ENCODE measurements at places on chromosomes 7 and 10.

GRCh38 chr7:99557196-99557607 lies 1.2 kb upstream of the ZNF655 start:
- DNase-seq = no peak

DNA sequence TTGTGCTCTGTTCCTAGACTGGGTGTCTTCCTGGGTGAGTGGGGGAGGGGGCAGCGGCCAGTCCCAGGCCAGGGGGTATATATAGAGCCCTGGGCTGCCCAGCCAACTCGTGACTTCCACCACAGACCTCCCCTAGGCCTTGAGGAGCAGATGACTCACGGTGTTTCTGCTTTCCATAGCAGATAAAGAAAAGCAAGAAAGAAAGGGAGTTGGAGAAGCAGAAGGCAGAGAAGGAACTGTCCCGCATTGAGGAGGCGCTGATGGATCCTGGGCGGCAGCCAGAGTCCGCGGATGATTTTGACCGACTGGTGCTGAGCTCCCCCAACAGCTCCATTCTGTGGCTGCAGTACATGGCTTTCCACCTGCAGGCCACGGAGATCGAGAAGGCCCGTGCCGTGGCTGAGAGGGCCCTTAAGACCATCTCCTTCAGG lies 10.1 kb downstream of the CALHM2 start:
- no peak for DNase-seq

GRCh38 chr10:79022565-79023230 lies 46.1 kb upstream of the ZMIZ1 start:
- DNase-seq = no peak

DNA sequence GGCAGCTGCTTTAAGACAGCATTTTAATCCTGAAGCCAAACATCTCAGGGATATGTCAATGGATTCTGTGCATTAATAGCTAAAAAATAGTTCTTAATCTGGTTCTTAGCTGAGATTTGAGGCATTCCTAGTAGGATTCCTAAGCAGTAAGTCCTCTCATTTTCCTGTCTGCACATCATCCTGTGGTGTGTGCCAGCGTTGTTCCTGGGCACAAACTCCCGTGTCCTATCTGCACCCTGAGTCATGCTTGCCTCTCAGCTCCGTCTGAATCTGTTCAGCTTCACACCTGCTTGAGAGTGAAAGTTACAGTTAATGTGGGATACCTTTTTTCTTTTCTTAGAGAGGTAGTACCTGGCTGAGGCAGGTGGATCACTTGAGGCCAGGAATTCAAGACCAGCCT lies 19.5 kb downstream of the BAG3 start:
- no peak for DNase-seq

DNA sequence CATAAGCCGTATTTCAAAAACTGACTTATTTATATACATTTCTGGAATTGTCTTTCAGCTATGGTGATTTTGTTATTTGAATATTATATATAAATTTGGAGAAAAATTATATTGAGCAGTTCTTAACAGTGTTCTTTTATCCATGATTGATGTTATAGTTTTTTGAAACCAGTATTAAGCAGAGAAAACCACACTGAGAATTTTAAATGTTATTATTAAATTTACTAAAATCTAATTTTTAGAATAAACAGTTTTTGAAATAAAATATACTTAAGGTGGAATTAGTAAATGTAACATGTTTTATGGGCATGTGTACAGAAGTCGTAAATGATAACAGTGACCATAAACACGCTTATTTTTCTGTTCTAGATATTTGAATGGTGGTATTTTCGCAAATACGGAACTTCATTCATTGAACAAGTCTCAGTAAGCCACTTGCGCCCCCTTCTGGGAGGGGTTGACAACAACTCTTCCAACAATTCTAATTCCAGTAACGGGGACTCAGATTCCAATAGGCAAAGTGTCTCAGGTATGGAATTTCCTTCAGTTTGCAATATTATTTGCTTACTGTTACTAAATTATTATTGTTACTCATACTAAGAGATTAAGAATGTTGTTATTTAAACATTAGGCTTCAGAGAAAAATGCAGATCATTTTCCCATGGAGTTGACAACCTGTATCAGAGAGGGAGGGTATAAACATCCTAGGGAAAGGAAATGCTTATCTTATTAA lies 166.1 kb downstream of the ST7 start:
- DNase-seq = peak; percentile 68

DNA sequence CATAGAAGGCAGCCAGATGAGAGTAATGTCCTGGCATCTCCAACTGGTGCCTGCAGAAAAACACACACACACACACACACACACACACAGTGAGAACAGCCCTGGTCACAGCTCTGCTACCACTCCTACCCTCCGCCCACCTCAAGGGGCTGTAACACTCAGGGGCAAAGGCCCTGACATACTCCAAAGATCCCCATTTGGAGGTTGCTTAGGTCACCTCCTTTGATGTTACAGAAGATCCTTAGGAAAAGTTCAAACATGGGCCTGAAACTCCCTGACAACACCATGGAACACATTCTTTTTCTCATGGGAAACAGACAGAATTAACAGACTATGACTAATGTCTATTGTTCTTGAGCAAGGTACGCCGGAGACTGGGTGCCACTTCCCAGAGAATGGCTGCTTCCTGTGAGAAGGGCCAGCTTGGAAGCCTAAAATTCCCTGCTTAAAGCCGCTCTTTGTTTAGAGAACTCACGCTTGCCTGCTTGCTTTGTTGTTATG lies 27.7 kb downstream of the DENND11 start:
- no peak for DNase-seq

DNA sequence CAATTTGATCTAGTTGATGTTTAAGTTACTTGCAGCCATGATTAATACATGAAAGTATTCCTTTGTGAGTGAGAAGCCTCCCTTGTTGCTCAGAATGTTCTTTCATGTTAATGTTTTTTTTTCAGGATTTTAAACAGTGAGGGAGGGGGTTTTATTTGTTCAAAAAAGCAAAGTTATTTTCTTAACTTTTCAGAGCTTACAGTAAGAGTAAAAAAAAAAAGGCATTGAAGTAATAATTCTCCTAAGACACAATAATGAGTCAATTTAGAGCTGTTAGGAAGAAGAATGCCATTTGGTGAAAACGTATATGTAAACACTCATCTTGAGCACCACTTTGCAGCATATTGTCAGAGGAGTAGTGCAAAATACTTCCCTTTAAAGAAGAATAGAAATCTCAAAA lies 105.8 kb downstream of the SEMA3A start:
- DNase-seq = peak; percentile 17

- no peak for DNase-seq
Observed at GRCh38 chr10:3687510-3688081, 97.4 kb downstream of the KLF6 start.

DNA sequence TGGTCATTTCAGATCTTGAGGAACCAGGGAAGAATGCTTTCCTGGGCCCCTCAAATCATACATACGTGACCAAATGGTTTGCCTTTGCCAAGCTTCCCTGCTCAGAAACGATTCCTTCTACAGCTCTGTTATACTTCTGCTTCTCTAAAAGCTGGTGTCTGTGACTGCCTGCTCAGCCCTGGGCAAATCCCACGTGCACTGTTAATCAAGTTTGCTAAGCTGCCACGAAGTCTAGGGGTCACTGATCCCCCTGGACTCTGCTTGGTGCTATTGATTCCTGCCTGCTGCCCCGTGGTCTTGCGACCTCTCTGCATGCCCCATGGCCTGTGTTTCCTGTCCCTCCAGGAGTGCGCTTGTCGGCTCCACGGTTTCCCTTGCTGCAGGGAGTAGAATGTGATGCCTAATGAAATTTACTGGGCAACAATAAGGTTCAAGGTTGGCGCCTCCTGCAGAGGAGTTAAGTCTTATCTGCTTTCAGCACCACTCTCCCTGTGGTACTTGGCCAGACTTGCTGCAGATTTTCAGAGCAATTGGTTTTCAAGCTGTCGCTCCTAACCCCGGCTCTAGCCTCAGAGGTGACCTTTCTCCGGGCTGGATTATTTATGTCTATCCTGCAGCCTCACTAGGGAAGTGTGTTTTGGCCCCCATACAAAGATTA lies 201.6 kb upstream of the FZD8 start:
- no peak for DNase-seq

GRCh38 chr10:6643962-6644361 lies 63.9 kb upstream of the PRKCQ start:
- DNase-seq = no peak

- peak; percentile 19 for DNase-seq
Observed at GRCh38 chr7:4849390-4849789, 12.4 kb downstream of the PAPOLB start.

DNA sequence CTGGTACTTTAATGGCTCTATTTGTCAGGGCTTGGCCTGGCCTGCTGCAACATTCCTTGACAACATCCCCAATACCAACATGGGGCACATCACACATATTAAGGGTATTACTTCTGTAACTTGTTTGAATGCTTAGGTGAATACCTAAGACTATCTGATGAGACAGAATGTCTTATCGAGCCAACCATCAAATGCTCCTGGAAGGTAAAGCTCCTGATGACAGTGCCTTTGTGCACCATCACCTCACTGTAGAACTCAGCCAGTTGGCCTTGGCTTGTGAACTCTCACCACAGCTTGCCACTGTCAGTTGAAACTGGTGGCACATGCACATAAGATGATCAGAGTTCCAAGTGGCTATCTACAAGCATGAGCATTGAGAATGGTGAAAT lies 3.7 kb upstream of the MYO1G start:
- no peak for DNase-seq

DNA sequence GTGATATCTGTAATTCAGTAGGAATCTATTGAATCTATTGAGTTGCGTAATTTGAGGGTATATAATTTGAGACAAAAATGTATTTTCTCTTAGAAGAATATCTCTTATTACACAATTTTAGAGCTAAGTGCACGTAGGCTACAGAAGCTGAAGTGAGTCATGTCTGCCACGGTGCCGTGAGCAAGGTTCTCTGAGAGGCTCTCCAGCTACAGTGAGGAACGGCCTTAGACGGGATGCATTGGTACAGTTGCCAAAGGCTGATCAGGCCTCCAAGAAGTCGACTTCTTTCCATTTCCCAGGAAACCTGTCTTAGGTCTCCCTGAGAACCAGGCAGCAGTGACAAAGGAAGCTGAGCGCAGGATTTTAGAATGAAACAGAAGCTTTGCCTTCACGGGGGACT lies 28.6 kb downstream of the TCERG1L start:
- DNase-seq = no peak

GRCh38 chr10:117096599-117097201 lies 41.4 kb downstream of the VAX1 start:
- DNase-seq = no peak

DNA sequence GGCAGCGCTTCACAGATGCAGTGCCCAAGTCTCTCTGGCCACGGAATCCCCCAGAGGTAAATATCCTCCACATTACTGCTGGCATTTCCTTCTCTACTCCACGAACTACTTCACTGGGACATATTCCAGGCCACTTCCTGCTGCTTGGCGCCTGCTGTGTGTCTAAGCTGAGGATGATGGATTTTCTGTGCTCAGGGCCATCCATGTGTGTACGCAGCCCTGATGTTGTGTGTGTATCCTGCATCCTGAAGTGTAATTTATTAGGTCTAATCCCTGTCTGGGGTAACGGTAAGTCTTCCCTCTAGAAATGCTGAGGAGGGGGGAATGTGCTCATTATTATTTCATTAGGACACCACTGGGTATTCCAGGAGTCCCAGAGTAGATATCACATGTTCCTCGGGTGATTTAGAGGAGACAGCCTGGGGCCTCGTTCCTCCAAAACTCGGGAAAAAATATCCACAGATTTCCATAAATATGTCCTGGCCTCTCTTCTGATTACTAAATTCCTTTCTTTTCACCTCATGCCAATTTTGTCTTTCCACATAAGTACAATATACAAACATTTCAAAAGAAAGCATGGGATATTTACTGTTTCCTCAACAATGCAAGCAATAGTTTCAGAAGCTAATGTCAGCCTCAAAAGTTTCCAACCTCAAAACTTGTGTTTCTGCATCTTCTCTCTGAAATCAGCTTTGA lies 25.5 kb upstream of the HABP2 start:
- DNase-seq = no peak

- DNase-seq = no peak
Observed at GRCh38 chr10:119502618-119503155, 39.8 kb downstream of the RGS10 start.

- DNase-seq = no peak
Observed at GRCh38 chr10:24415455-24416125, 206.7 kb downstream of the KIAA1217 start.

- DNase-seq = no peak
Observed at GRCh38 chr7:30278849-30279652, 5.3 kb upstream of the ZNRF2 start.
